ENCODE measurements at places on chromosomes 2 and 18. TPM values are rescaled to one million over a fixed set of nuclear protein-coding genes. Genes with fewer than 3 reads are reported as not detected.

Gene RASGRP3
- polyA plus RNA-seq: 5.7 TPM

Gene CFAP65
- 2.5 TPM for polyA plus RNA-seq

Gene SPATA3
- polyA plus RNA-seq: not detected

Gene CNDP1
- 2.3 TPM for polyA plus RNA-seq

Gene CAVIN2
- polyA plus RNA-seq: 0.55 TPM

Gene KCNE4
- not detected for polyA plus RNA-seq

Gene GCKR
- not detected for polyA plus RNA-seq

Gene UGT1A5
- not detected for polyA plus RNA-seq

Gene TMEM214
- 11.2 TPM for polyA plus RNA-seq

Gene PAX3
- 8.8 TPM for polyA plus RNA-seq

Gene IL36A
- polyA plus RNA-seq: not detected

Gene SFTPB
- polyA plus RNA-seq: not detected

Gene LBH
- polyA plus RNA-seq: 0.70 TPM

Gene PDE6D
- polyA plus RNA-seq: 79.0 TPM

Gene SLC30A3
- polyA plus RNA-seq: not detected

Gene DQX1
- polyA plus RNA-seq: 2.3 TPM

Gene C2orf78
- polyA plus RNA-seq: not detected

Gene LTBP1
- 1.7 TPM for polyA plus RNA-seq

Gene C18orf63
- polyA plus RNA-seq: not detected

Gene NPAS2
- polyA plus RNA-seq: 1.7 TPM

Gene C2orf76
- polyA plus RNA-seq: 47.8 TPM

Gene ANKRD30BL
- polyA plus RNA-seq: 0.35 TPM

Gene FAM110C
- polyA plus RNA-seq: 2.0 TPM

Gene PLCD4
- 13.9 TPM for polyA plus RNA-seq

Gene DYSF
- not detected for polyA plus RNA-seq

Gene HJURP
- polyA plus RNA-seq: not detected

Gene FAM161A
- 3.0 TPM for polyA plus RNA-seq

Gene APLF
- polyA plus RNA-seq: not detected

Gene ABHD1
- not detected for polyA plus RNA-seq

Gene PAX8
- polyA plus RNA-seq: not detected

Gene ABCB11
- 0.03 TPM for polyA plus RNA-seq

Gene ACADL
- polyA plus RNA-seq: 0.36 TPM

Gene ERMN
- 18.7 TPM for polyA plus RNA-seq

Gene C2orf80
- polyA plus RNA-seq: 28.1 TPM

Gene THADA
- polyA plus RNA-seq: 10.7 TPM

Gene ESCO1
- polyA plus RNA-seq: 21.7 TPM

Gene DPP10
- 219 TPM for polyA plus RNA-seq

Gene LYPD6
- polyA plus RNA-seq: 0.93 TPM

Gene MCFD2
- 145 TPM for polyA plus RNA-seq

Gene RNF181
- 243 TPM for polyA plus RNA-seq

Gene ALLC
- polyA plus RNA-seq: 0.78 TPM

Gene ASXL3
- 0.50 TPM for polyA plus RNA-seq

Gene LYG1
- polyA plus RNA-seq: not detected

Gene ATP6V1C2
- polyA plus RNA-seq: 0.24 TPM

Gene NCL
- polyA plus RNA-seq: 261 TPM

Gene CFAP53
- 1.6 TPM for polyA plus RNA-seq

Gene NABP1
- 19.6 TPM for polyA plus RNA-seq

Gene ALK
- 0.49 TPM for polyA plus RNA-seq

Gene POTEJ
- not detected for polyA plus RNA-seq

Gene XIRP2
- not detected for polyA plus RNA-seq

Gene EVX2
- polyA plus RNA-seq: not detected

Gene RGPD3
- not detected for polyA plus RNA-seq

Gene POTEI
- polyA plus RNA-seq: 0.67 TPM

Gene ACOXL
- polyA plus RNA-seq: not detected

Gene RIT2
- polyA plus RNA-seq: 15.9 TPM

Gene FSHR
- polyA plus RNA-seq: not detected
